NCI-H2081 treated with DMSO at 0.1 percent for 48 hours (cell line): ENCODE measurements at places on chromosomes 16 and 17.

GRCh38 chr17:1709971-1710806 lies at the start of gene TLCD2:
TSS of gene TLCD2 (minus strand) at chr17:1710377. CDS start at chr17:1710242, 135 bp downstream.
- DNase-seq, result no peak

GRCh38 chr16:73601911-73602310 lies 554.0 kb upstream of the ZFHX3 start:
- DNase-seq, result no peak

DNA sequence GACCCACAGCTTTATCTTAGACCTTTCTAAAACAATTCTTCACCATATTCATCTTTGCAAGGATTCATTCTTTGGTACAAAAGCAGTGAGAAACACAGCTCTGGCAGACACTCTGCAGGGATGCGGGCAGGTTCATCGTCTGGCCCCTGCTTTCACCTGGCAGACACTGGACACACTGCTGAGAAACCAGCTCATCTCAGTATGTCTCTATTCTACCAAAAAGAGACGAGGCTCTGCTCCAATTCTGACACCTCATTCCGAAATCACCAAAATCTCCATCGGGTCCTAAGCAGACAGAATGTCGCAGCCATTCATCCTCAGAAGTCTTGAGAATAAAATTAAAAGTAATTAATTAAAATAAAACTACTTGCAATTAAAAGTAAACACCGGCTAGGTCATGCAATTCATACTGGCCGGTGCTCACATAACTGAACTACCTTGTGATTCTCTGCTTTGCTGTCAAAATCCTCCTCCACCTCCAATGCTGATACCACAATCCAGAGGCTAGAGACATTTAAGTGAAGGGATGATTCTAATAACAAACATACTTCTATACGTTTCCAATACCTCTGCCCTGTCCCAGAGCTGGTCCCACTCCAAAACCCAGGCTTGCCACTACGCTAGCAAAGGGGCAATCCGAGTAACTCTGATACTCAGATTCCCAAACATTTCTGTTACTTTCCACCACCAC lies 1.3 kb downstream of the RNF157 start:
- no peak for DNase-seq

GRCh38 chr17:48595278-48595999 lies 1.9 kb upstream of the HOXB5 start:
- DNase-seq, result no peak

- no peak for DNase-seq
Measured at GRCh38 chr17:77417575-77417974, 276.8 kb downstream of the SEC14L1 start.
